ENCODE measurements at places on chromosomes 3 and 15. TPM values are rescaled to one million over a fixed set of nuclear protein-coding genes. Genes with fewer than 3 reads are reported as not detected.

ELL3 gene
- 1.2 TPM for polyA plus RNA-seq

AP3B2 gene
- 0.14 TPM for polyA plus RNA-seq

TRIM42 gene
- not detected for polyA plus RNA-seq

CMTM8 gene
- polyA plus RNA-seq: 0.15 TPM

SLC12A1 gene
- not detected for polyA plus RNA-seq

SLC22A14 gene
- polyA plus RNA-seq: 0.10 TPM

LIPH gene
- 0.17 TPM for polyA plus RNA-seq

TNFAIP8L3 gene
- polyA plus RNA-seq: 0.29 TPM

RLBP1 gene
- not detected for polyA plus RNA-seq

RASSF1 gene
- polyA plus RNA-seq: 55.6 TPM

SLC51B gene
- polyA plus RNA-seq: not detected

CAPN3 gene
- polyA plus RNA-seq: 1.1 TPM

CCR8 gene
- not detected for polyA plus RNA-seq

CSPG4 gene
- polyA plus RNA-seq: 35.6 TPM

HIGD2B gene
- polyA plus RNA-seq: not detected

RAD51 gene
- polyA plus RNA-seq: 6.8 TPM

EDEM1 gene
- 27.0 TPM for polyA plus RNA-seq

ACOX2 gene
- polyA plus RNA-seq: 32.9 TPM

CAND2 gene
- polyA plus RNA-seq: 4.9 TPM

ATG7 gene
- 15.6 TPM for polyA plus RNA-seq

TGM4 gene
- polyA plus RNA-seq: 0.10 TPM

CLPX gene
- polyA plus RNA-seq: 26.9 TPM

ACTRT3 gene
- polyA plus RNA-seq: 0.97 TPM

AADAC gene
- not detected for polyA plus RNA-seq

All from IMR-90 (cell line).